CD4-positive, alpha-beta T cell treated with Interleukin-1 beta for 1 hour (primary cell): ENCODE measurements at places on chromosomes 6 and 20.
A peak's percentile ranks its signal among the peaks of the same experiment; 100 is the strongest.

DNA sequence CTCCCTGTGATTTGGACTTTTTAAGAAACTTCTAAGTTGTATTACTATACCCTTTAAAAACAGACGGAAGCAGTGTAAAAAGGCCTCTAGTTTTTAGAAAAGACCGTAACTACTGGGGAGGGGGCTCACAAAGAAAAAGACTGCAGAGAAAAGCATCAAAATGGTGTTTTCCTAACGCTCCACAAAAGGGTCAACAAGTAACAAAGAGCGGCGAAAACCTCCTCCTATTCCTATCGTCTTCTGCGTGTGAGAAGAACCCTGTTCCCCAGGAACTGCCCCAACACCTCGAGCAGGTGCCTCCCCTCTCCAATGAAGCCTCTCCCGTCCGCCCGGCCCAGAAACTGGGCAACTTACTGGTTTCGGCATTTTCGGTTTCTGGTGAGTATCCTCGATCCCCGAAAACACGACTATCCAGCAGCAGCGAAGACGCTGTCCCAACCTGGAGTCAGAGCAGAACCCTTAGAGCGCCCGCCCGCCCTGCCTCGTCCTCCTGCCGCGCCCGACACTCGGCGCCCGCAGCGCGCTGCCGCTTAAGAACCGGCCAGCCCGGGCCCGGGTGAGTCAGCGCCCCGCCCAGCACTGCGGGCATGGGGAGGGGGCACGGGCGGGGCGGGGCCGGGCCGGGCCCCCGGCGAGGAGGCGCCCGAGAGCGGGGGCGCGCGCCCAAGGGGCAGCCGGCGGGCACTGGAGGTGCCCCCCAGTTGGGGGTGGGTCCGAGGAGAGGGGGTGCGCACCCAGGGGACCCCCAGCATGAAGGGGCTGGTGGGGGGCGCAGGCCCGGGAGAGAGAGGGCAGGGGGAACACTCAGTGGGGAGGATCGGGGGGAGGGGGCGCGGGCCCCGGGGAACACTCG, 1.2 kb downstream of the EZR start:
- peak; percentile 85 for DNase-seq

GRCh38 chr20:33263784-33264183, 19.2 kb upstream of the BPIFB1 start:
- no peak for DNase-seq

GRCh38 chr6:24270011-24270410, 87.8 kb downstream of the DCDC2 start:
- DNase-seq, result no peak

DNA sequence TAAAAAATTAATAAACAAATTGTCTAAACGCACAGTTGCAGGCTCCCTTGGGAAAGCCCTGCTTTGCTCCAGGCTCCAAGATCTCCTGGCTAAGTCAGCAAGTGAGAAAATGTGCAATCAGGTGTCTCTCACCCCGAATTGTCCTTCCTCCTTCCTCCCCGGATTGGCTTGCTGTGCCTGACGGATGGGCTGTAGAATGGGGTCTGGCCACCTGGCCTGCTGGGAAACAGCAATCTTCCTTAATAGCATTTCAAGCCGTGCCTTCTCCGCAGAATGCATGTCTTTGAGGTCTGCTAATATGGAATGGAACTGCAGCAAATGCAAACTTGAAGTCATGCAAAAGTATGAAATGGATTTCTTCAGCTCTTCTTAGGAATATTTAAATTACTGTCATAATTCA, 43.7 kb upstream of the CDKAL1 start:
- DNase-seq, result no peak

- no peak for DNase-seq
Measured at GRCh38 chr20:44253528-44253927, 6.4 kb downstream of the GDAP1L1 start.
